Dermis blood vessel endothelial cell (primary cell): ENCODE measurements at places on chromosomes 6 and 20. TPM values are rescaled to one million over a fixed set of nuclear protein-coding genes. Genes with fewer than 3 reads are reported as not detected.
A peak's percentile ranks its signal among the peaks of the same experiment; 100 is the strongest.

The GNMT gene
- total RNA-seq: 0.23 TPM in 1 of 2 replicates, not detected in the other

The FGD2 gene
- not detected in 2 replicates for total RNA-seq

The SLC13A3 gene
- total RNA-seq: 0.05 TPM in 1 of 2 replicates, not detected in the other

The MMP24 gene
- total RNA-seq: 0.68 and 0.88 TPM in 2 replicates

The LY6G6D gene
- total RNA-seq: not detected in 2 replicates

The TULP1 gene
- total RNA-seq: not detected in 2 replicates

GRCh38 chr6:33014841-33015634, 5.6 kb upstream of the HLA-DOA start:
- DNase-seq: peak; percentile 90

DNA sequence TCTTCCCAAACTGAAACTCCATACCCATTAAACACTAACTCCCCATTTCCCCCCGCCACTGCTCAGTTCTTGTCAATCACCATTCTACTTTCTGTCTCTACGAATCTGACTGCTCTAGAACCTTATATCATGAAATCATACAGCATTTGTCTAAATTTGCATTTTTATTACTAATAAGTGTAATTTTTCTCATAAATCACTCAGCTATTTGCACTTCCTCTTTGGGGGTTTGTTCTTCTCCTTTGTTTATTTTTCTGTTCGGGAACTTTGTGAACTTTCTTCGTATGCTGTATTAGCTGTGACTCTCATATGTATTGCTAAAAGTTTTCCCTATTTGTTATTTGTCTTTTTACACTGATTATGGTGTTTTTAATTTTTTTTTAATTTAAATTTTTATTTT, 152.2 kb downstream of the SLC16A10 start:
- DNase-seq: no peak

GRCh38 chr6:132341646-132342045, 59.6 kb downstream of the MOXD1 start:
- no peak for DNase-seq

DNA sequence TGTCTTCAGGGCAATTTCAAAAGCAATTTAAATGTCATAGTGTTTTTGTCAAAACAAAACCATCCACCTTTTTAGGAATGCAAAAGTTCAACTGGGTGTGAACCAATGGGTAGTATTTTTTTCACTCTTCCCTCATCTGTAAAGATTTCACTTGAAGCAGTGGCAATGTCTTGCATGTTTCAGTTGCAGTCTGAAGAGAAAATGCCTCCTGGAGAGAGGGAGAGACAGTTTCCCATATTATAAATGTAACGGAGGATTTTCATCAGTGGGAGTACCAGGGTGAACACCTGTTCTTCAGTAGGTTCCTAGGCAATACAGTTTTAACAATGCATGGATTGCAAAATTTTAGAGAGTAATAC, 3.3 kb downstream of the FOXQ1 start:
- DNase-seq: no peak

DNA sequence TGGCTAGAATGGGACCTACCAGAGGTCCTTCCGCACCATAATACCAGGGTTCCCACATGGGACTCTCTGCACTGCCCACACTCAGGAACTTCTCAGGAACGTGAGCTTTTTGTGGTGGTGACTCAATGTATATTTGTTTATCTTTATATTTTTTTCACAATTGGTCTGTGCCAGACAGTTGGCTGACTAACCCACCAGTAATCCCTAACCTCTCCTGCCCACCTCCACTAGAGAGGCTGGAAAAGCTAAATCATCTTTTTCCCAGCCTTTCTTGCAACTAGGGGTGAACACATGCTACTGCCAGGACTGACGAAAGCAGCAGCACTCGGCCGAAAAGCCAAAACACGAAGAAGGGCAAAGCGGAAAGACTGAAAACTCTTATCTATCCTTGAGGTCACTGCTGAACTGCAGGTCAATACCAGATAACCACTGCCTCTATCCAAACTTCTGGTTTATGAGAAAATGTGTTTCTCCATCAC, 112.9 kb downstream of the TRERF1 start:
- DNase-seq: peak; percentile 71

GRCh38 chr6:25278261-25278913, 787 bp upstream of the CARMIL1 start:
- no peak for DNase-seq

GRCh38 chr6:54291738-54292137, 16.5 kb upstream of the TINAG start:
- peak; percentile 91 for DNase-seq

DNA sequence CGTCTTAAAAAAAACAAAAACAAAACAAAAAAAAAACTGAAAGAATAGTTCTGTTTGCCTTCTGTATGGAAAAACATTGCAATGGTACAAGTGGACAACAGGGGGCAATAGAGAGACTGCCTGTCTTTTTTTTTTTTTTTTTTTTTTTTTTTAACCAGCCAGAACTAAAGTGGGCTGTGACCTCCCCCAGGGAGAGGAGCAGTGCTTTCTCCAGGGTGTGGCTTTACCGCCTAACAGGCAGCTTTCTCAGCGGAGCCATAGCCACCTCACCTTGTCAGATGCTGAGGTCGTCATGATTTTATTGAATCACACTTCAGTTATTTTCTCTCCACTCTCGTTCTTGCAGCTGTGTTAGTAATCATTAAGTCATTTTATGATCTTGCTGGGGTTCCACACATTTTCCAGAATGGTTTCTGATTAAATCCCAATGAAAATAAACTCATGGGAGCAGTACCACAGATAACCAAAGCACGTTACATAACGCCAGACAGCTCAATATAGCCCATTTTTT, 78.4 kb downstream of the GMPR start:
- peak; percentile 51 for DNase-seq

GRCh38 chr20:15889514-15890256, 683.6 kb downstream of the KIF16B start:
- DNase-seq: no peak

GRCh38 chr6:119337252-119337651, 12.3 kb downstream of the MAN1A1 start:
- DNase-seq: no peak

DNA sequence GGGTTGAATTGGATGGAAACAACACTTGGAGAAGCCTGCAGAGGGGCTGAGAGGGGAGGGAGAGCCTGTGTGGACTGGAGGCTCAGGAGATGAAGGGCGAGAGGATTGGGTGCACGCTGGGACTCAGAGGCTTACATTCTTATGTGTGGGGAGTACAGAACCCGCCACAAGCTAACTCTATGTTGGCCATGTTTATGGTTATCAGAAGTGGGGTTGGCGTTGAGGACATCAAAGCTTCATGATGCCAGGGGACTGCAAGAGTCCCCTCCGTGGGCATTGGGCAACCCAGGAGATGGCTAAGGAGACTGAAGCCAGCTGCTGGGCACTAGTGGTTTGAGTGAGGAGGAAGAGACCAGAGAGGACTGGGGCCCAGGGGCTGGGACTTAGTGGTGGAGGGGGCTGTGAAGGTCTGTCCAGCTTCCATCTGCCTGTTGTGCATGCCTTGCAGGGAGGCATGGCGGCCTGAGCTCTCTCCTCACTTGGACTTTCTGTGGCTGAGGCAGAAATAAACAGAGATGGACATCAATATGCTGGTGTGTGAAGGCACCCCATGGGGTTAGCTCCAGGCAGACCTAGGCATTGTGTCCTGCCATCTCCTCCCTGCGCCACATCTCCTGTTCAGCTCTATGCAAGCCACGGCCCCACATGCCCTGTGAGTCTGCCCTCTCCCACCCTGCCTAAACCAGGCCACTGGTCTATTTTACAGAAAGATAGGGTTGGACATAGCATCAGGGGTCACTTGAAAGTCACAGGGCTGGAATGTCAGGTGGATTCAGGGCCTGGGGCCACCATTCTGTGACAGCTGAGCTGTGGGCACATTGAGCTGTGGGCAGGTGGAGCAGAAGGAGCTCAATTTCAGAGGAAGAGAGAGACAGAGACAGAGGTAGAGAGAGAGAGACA, 61.6 kb downstream of the PHACTR3 start:
- DNase-seq: no peak

- DNase-seq: no peak
Observed at GRCh38 chr20:33063271-33063670, 9.6 kb downstream of the BPIFB3 start.

DNA sequence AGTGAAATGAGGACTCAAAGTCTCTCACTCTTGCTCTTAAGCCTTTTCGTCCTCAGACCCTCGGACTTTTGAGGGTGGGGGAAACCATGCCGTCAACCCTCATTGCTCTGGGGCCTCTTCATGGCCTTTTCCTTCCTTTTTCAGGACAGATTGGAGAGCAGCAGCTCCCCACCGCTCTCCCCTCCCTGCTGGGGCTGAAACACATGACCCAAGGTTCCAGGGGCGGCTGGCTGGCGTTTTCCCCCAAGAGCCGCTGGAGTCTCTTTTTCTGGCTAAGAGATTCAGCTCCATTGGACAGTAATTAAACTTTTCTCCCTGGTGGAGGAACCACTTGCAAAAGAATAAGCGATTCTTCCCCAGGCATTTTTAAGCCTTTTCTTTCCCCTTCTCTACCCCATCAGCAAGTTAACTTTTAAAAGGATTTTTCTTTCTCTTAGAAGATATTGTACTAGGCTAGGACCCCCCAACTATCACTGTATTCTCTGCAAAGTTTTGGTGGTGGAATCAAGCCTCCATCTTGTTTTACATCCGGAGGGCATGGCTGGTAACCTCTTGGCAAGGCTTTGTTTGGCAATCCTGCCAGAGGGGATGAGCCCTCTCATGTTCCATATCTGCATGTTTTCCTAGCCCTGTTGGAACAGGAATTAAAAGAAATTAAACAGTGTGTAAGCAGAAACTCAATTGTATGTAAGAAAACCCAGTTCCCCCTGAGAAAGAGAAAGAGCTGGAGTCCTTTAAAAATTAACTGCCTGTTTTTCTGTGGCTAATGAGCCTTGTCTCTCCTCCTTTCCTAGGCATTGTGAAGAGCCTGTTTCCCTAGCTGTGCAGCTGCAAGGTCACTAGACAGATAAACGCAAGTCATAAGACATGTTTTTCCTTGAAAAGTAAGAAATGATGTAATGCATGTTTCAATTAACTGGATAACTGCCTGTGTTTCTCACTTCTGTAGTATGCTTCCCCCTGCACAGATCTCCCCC, 100.8 kb upstream of the GPR6 start:
- peak; percentile 12 for DNase-seq

GRCh38 chr6:43308101-43308989, at the start of gene CRIP3:
TSS of gene CRIP3 (minus strand) at chr6:43308826. CDS start at chr6:43308792, 34 bp downstream.
- DNase-seq: peak; percentile 28

DNA sequence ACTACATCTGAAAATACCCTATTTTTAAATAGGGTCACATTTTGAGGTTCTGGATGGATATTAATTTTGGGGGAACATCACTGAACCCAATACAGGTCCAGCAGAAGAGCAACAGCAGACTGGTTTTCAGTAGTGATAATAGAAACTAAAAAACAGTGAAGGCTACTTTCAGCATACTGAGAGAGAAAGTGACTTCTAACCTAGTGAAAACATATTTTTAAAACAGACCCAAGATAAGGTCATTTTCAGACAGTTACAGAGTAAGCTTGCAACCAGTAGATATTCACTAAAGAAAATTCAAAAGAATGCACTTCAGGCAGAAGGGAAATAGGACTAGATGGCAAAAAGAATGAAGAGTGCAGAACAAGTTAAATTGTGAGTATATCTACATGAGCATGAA, 42.0 kb upstream of the TMEM244 start:
- DNase-seq: no peak

GRCh38 chr6:121837545-121838229, 402.2 kb downstream of the GJA1 start:
- no peak for DNase-seq

DNA sequence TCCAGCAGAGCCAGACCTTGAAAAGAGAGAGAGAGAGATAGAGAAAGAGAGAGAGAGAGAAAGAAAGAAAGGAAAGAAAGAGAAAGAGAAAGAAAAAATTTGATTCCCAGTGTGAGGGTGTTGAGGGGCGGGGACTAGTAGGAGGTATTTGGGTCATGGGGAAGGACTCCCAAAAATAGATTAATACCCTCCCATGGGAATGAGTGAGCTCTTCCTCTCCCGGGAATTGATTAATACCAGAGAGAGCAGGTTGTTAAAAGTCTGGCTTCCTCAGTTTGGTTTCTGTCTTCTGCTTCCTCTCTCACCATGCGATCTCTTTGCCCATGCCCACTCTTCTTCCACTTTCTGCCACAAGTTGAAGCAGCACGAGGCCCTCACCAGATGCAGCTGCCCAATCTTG, 28.8 kb upstream of the CFAP206 start:
- no peak for DNase-seq

DNA sequence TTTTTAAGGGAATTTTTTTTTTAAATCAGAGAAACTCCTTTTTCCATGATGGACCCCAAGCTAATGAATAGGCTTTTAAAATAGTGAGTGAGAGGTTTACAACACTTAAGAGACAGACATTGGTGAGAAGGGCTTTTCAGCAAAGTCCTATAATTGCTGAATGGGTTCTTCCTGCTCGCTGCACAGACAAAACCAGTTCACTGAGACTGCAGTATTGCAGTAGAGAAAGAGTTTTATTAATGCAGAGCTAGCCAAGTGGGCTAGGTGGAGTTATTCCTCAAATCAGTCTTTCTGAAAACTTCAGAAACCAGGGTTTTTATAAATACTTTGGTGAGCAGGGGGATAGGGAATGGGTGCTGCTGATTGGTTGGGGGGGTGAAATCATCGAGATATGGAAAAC, 3.2 kb upstream of the SLC2A10 start:
- DNase-seq: no peak

DNA sequence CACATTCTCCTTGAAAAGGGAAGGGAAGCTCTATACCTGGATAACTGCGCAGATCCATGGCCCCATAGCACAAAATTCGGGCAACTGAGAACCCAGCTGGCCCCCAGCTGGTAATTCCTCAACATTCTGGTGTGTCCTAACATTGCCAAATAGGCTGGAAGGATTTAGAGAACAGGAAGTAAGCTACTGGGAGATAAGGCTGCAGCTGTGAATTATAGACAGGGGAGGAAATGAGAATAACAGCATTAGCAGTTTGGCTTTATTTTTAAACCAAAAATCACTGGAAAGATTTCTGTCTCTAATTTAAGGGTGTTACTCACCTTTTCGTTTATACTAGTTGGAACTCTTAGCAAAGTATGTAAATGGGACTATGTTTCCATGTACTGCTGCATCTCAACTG, 97.2 kb downstream of the TULP4 start:
- DNase-seq: peak; percentile 77

- DNase-seq: no peak
Observed at GRCh38 chr6:31908791-31909190, 6.9 kb upstream of the ZBTB12 start.

- DNase-seq: no peak
Observed at GRCh38 chr6:90508753-90509152, 78.1 kb downstream of the MAP3K7 start.

DNA sequence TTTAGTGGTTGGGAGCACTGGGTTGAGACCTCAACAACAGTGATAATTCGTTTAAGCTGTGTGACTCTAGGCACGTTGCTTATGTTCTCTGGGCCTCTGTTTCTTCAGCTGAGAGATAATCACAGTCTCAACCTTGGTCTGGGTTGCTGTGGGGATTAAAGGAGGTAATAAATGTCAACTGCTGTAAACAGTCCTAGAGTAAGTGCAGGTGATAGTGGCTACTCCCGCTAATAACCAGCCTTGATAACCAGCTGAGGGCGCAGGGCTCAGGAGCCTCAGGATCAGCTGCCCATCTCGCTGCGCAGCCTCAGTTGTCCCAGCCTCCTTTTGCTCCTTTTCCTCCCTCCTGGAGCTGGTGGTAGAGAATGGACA, 58.0 kb downstream of the JARID2 start:
- DNase-seq: no peak
